ENCODE measurements at places on chromosomes 3 and 15.

DNA sequence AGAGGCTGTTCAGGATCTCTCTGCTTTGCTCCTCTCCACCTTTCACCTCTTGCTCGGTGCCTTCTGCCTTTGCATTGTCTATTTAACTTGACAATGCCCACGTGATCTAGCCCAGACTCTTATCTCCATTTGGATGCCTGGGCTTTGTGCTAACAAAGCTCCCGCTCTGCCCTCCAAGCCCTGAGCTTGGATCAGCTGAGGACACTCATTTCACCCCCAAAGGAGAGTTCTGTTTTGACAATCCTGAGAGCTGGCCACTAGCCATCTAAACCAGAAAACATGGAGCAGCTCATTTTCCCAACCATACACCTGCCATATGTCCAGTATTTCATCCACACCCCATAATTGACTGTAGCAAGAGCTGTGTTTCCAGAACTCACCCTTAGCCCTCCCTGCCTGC lies 12.8 kb downstream of the GPR176 start:
- DNase-seq = no peak

DNA sequence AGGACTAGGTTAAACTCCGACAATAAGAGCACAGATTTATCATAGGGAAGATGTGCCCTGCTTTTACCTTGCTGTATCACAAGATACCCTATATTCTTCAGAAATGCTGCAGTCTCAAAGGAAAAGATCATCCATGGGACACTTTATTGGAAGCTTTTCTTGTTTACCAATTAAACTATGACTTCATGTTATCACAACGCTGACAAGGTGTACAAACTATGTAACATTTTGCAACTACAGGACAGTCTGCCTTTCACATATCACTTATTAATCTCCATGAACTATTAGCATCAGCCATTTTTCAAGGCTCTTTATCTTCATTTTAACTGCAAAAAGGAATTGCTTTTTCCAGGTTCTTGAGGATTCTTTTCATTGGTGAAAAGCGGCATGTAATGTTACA lies 34.0 kb downstream of the CBLB start:
- DNase-seq = no peak

- DNase-seq = no peak
Measured at GRCh38 chr3:140341203-140341602, 336.7 kb upstream of the TRIM42 start.

GRCh38 chr15:26525096-26525495 lies 247.8 kb downstream of the GABRB3 start:
- no peak for DNase-seq

DNA sequence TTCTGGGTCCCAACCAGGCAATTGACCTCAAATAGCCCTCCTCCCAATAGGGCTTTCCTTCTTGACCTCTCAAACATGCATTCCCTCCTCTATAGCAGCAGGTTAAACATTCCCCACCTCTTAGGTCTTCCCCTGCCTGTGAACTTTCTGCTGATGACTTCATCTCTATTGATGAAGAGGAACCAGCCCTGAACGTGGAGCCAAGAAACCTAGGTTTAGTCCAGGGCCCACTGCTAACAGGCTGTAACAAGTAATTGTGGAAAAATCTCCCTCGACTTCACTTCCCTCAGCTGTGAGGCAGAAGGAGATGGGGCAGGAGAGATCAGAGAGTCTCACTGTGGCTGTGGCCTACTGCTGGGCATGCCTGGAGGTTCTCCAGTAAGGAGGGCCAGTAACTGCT lies 24.7 kb downstream of the ILDR1 start:
- no peak for DNase-seq

DNA sequence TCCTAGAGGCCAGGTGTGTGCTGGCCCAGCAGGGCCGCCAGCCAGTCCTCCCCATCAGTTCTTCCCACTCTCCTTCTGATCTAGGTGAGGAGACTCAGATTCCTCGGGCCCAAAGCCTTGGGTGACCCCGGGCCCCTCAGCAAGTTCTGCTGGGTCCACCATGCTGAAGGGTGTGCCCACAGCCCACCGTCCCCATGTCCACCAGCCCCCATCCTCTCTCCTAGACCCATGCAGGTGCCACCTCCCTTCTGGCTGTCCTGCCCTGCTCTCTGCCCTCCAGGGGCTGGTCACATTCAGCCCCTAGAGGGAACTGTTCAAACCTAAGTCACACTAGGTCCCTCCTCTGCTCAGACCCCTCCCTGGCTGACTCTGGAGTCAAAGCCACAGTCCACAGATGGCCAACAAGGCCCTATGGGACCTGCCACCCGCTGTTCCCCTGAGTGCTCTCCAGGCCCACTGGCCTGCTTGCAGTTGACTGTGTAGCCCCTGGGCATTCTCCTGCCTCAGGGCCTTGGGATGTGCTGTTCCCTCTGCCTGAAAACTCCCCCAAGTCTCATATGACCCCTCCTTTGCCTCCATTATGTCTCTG lies 878 bp upstream of the TLR9 start:
- peak; percentile 25 for DNase-seq
